ENCODE measurements at places on chromosomes 6 and 20. TPM values are rescaled to one million over a fixed set of nuclear protein-coding genes. Genes with fewer than 3 reads are reported as not detected.

Gene TREM2
- polyA plus RNA-seq: not detected

DNA sequence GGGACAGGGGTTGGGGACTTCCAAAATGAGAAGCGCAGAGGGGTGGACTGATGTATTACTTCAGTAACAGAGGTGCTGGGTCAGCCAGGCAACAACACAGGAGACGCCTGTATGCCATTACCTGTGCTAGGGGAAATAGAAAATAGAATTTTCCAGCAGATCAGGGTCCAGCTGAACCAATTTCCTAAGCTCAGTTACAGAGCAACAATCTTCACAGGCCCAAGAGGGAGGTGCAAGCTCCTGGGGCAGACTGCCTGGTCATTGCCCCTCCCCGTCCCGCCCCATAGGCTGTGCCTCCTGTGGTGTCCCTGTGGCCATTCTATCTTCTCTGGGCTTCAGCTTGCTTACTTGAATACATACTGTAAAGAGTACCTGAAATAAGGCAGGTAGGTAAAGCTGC is 3.7 kb downstream of the KCNK5 start:
- DNase-seq: no peak

DNA sequence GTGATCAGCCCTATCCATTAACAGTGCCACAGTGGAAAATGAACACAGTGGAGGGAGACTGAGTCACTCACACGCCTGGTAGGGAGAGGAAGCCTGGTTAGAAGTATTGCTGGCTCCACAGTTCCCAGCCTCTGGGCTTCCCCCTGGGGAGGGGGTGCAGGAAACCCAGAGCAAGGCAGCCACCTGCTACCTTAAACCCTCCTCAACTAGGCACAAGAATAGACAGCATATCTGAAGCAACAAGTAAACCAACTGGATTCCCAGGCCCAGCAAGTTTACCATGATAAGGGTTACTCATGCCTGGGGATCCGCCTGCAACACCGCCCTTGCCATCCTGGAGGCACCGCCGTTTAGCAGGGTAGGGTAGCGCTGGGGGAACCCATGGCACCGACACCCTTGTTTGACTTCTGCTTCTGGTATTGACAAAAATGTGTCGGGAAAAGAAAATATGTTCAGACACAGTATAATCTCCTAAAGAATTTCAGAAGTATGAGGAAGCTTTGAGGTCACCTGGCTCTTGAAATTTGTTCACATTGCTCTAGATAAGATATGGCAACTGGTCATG is 38.3 kb downstream of the SLC22A23 start:
- no peak for DNase-seq

DNA sequence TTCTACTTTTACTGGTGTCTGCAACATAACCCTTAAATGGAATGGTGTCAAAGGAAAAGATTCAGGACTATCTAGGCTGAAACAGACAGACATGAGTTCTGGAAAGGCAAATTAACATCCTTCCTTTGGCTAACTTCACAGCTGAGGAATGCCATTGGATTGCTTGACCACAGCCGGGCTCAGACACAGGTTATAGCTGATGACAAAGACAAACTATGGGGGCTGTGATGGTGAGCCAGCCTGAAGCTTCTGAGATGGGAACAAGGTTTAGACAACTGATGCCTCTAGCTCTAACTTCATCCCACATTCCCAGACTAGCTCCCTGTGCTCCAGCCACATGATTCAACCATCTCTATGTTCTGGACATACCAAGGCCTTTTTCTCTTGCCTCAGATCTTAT is 15.3 kb downstream of the POLR1C start:
- DNase-seq: no peak

Gene WFDC2
- polyA plus RNA-seq: not detected

DNA sequence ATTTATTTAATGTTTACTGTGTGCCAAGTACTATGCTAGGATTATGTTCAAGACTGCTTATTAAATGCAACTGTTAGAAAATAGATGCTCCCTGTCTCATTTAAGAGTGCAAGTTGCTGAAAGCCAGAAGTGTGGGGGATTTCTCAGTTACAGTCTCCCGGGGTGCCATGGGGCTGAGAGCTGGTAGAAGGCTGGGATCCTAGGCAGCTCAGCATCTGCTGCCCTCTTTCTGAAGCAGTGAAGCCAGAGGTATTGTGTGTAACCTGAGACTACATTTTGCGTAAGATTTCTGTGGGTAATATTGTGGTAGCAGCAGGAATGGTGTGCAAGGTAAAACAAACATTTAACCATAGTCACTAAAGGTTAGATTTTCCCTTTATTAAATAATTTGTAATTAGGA is 120.6 kb downstream of the AKAP7 start:
- no peak for DNase-seq

DNA sequence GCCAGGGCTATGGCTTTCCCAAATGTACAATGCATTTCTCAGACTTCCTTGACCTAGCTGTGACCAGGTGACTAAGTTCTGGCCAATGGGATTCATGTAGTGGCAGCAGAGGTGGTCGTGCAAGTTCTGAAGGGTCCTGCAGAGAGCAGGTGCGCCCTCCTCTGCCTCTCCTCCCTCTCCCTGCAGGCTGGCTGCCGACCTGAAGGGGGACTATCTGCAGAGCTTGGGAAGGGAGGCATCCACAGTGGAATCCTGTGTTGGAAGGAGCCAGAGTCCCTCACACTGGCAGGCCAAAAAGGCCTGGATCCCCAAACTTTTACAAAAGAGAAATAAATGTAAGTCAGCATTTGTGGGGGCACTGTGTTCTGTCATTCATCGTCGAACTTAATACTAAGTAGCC is 66.6 kb downstream of the CDH26 start:
- no peak for DNase-seq

GRCh38 chr6:25692472-25692871 is 40.5 kb downstream of the SCGN start:
- no peak for DNase-seq

DNA sequence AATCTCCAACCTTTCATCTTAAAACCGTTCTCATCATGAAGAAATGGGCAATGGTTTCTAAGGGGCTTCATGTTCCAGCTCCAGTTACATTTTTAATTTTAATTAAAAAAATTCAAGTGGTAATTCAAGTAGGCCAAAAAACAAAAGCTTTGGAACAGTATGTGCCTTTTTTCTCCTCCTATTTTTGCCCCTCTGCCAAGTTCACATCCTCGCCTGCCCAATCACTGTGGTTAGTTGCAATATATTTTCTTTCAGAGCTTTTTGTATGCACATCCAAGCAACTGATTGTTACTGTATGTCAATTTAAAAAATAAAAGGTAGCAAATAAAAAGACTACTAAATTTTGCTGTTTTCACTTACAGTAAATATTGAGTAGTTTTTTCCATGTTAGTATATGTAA is 99.8 kb upstream of the B3GAT2 start:
- no peak for DNase-seq

Gene CD24
- 0.28 TPM for polyA plus RNA-seq

- DNase-seq: no peak
Measured at GRCh38 chr6:37717836-37718251, 20.2 kb upstream of the MDGA1 start.

DNA sequence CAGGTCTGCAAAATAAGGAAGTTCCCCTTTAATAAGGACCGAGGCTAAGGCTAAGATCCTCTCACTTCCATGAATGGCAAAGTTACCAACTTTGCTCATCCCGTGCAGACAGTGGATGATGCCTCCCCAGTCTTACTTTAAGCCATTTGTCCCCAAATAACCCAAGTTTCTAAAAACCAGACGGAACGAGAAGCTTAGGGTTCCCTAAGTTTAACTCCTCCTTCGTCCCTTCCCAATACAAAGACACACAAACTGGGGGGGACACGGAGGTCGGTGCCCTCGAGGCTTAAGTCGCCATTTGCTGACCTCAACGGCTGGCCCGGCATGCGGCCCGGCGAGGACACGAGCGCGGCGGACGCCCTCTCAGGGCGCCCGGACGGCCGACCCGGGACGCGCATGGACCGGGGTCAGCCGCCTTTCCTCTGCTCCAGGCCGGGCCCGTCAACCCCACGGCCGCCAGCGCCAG is 527 bp downstream of the FBXO30 start:
- no peak for DNase-seq

DNA sequence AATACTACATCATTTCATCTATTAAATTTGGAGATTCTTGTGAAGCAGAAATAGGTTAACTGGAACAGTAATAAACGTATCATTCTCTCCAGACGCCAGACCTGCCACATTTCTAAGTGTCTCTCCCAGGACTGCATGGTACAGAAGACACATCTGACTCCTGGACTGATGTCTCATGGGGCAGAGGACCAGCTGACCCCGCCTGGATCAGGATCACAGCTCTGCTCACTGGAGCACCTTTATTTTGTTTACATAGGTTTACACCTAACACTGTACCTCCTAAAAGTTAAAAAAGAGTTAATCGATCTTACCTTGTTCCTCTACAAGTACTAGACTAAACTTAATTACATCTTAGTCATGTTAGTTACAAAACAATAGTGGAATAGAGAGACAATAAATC is 11.2 kb downstream of the OVOL2 start:
- DNase-seq: no peak

DNA sequence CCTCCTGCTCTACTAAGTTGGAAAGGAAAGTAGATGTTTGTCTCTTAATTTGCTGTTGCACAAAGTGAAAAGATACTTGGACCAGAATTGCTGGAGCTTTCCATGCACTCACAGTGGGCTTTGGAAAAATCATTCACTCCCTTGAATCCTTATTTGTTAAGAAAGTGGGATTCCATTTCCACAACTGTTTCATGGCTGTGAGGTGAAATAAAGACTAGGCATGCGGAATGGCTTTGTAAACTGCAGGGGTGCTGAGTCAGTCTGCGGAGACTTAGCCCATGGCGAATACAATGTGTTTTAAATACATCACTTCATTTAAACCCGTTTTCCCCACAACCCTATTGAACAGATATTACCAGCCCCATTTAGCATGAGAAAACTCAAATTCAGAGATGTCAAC is 36.8 kb upstream of the CLDN20 start:
- DNase-seq: no peak

DNA sequence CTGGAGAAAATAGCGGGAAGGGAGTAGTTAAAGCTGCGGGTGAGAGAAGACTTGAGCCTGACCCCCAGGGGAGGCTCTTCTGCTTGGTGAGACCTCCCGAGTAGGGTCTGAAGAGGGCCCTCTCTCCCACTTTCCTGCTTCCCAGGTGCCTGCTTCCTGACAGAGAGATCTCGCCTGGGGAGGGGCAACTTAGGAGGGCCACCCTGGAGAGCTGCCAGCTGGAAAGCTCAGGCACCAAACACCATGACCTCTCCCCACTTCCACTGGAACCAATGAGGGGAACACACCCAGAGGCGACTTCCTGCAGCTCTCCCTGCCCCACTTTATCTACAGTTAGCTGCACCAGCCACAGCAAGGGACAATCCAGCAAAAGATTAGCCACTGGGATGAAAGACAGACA is 208.0 kb downstream of the TBXT start:
- no peak for DNase-seq

GRCh38 chr6:125558907-125559306 is 190.5 kb upstream of the HEY2 start:
- DNase-seq: no peak

GRCh38 chr6:11251553-11252360 is 19.3 kb upstream of the NEDD9 start:
- no peak for DNase-seq

Gene BPIFB2
- polyA plus RNA-seq: not detected

GRCh38 chr6:119195848-119196247 is 117.4 kb upstream of the FAM184A start:
- no peak for DNase-seq

- no peak for DNase-seq
Measured at GRCh38 chr20:8522168-8522567, 390.1 kb downstream of the PLCB1 start.

GRCh38 chr6:84425971-84426705 is 198.7 kb upstream of the CEP162 start:
- DNase-seq: no peak

DNA sequence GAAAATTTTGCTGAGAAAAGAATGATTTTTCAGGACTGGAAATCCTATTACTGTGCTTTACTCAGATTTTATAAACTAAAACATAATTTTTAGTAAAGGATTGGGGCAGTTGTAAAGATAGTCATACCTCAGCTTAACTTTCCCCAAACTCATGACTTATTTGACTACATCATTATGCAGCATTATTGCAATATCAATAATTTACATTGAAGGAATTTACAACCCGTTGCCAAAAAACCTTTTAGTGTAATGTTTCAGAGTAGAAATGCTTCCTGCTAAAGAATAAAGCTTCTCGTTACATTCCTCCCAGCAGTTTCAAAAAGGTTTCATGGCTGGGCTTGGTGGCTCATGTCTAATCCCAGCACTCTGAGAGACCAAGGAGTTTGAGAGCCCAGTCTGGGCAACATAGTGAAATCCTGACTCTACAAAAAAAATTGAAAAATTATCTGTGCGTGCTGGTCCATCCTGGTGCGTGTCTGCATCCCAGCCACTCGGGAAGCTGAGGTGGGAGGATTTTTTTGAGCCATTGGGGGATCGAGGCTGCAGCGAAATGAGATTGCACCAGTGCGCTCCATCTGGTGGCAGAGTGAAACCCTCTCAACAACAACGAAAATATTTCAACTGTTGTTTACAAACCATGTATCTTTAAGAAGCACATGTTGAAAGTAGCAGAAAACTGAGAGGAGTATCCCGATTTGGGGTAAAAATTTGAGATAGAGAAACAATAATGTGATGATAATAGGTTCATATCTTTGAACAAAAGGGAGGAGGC is 4.4 kb downstream of the AMD1 start:
- no peak for DNase-seq

Gene EEF1A2
- not detected for polyA plus RNA-seq

Gene TRIM15
- not detected for polyA plus RNA-seq

DNA sequence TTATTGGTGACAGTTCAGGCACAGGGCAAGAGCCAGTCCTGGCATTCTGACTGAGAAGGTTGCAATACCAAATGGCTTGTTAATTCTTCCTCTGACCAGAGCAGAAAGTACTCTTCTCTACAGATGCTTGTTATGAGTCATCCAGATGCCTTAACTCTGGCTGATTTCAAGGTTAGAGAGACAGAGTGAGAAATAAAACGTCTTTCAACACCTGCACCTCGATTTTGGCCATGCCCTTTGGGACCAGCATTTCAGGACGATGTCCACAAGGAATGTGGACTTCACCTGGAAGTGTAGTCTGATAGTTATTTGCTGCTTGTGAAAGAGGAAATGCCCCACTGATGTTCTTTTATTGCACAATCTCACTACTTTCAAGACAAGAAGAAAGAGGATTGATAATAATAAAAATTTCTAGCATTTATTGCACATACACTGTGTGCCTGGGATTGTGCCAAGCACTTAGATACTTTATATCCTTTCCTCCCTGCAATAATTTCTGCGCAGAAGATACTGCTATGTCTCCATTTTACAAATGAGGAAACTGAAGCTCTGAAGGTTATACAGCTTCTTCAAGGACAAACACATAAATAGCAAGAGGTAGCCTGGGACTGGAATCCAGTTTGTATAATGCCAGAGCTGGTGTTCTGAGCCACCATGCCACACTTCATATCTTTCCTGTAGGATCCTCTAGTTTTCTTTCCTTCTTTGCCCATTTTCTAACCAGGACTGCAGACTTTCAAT is 33.5 kb upstream of the MCM3 start:
- DNase-seq: no peak

Gene TUBB2A
- polyA plus RNA-seq: 2.9 TPM

- no peak for DNase-seq
Measured at GRCh38 chr20:17904027-17904426, 64.6 kb downstream of the SNX5 start.
